ENCODE measurements at places on chromosomes 7 and 10.
A peak's percentile ranks its signal among the peaks of the same experiment; 100 is the strongest.

GRCh38 chr7:7789551-7789988 lies 71.2 kb upstream of the RPA3 start:
- no peak for DNase-seq

DNA sequence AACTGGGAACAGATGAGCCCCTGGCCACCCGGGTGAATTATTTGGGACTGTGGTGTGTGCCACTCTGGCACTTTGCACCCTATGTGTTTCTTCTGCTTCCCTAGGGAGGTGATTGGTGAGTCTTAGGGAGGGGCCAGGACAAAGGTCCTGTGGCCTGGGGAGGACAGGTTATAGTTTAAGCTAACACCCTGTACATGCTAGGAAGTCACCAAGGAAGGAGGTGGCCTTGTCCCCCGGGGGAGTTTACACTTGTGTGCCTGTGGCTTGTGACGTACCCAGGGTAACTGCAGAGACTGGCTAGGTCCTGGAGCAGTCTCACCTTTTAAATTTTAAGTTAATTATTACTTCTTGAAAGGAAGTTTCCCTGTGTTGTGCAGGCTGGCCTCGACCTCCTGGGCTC lies 196.2 kb downstream of the BAMBI start:
- DNase-seq, result no peak

DNA sequence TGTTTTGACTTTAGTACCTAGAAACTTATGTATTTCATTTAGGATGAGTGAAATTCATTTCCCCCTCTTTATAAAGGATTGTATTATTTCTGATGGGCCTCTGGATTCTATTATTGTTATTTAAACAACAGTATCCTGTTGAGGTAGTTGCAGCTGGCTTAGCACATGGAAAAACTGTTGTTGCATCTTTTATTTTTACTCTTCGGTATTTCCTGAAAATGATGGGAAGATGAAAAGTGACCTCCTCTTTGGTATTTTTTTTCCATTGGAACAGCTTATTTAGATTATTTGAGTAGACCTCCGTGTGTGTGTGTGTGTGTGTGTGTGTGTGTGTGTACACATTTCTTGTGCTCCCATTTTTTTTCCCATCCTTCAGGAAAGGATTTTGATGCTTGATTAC lies 129.8 kb downstream of the PRKG1 start:
- DNase-seq, result no peak

DNA sequence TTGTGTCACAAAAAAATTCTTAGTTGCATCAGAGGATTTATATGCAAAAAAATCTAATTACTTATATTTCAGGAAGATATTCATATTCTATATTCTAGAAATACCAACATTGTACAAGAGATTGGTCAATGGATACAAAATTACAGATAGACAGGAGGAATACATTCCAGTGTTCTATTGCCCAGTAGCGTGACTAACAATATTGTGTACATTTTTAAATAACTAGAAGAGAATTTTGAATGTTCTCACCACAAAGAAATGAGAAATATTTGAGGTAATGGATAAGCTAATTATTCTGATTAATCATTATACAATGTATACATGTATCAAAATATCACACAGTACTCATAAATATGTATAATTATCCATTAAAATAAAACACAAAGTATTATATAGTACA lies 253.3 kb downstream of the IPMK start:
- no peak for DNase-seq

DNA sequence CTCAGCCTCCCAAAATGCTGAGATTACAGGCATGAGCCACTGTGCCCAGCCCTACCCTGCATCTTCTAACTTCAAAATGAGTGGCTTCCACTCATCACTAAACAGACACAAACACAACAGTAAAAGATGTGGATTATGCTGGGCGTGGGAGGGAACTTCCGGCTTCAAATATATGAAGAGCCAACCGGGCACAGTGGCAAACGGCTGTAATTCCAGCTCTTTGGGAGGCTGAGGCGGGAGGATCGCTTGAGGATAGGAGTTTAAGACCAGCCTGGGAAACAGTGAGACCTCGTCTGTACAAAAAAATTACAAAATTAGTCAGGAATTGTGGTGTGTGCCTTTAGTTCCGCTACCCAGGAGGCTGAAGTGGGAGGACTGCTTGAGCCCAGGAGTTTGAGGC lies 92.2 kb upstream of the GNA12 start:
- no peak for DNase-seq

DNA sequence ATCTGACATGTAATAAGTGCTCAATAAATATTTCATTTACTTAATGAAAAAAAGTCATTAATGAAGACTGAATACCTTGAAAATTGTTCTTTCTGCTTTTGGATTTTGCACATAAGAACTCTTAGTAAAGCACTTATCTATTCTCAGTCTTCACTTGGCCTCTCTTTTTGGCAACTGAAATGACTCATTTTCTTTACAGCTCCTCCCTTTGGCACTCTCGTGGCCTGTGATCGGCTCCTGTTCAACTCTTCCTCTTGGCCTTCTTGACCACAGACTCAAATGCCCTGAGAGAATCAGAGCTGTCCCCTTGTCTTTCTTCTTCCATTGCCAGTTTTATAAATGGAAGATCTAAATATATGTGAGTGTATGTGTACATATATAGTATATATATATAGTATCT lies 54.2 kb downstream of the FOXP2 start:
- no peak for DNase-seq

DNA sequence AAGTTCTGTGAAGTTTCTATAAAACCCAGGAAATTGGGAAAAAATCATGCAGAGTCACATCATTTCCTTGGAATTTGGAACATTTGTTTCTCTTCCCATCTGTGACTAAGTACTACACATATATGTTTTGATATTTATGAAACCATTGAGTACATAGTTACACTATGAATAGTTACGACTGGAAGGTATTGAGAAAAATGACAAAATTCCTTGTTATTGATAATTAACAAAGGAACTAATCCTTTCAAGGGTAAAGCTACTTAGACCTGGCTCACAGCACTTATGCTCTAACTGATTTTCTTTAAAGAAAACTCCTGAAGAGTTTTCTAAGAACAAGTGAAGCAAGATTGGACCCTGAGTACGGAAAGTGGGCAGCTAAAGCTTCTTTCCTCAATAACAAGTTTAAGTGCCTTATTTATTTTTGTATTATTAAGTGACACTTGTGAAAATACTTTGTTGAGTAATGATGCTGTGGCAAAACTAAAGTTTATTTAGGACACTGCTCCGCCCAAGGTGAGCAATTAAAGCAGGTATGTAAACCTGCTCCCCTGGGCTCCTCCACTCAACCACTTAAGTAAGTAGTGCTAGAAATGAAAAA lies 12.0 kb upstream of the GLCCI1 start:
- DNase-seq, result no peak

GRCh38 chr10:9219860-9220259 lies 1165.4 kb downstream of the GATA3 start:
- DNase-seq, result no peak

DNA sequence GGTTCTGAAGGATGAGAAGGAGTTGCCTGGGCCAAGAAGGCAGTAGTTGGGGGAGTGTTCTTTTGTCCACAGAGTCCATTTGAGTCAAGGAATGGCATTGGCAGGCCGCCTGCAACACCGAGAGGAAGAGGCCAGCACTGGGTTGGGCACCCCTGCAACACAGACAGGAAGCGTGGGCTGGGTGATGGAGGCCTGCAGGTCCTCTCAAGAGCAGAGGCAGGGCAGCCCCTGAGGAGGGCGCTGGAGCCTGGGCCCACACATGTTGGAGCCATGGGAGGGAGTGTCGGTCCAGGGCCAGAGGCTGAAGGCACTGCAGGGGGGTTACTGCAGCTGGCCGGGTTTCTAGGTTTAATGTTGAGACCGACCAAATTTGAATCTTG lies 137.3 kb downstream of the PTPN20 start:
- no peak for DNase-seq

- DNase-seq, result no peak
These were observed 50.8 kb downstream of the RHOBTB1 start for GRCh38 chr10:60893231-60893630.

DNA sequence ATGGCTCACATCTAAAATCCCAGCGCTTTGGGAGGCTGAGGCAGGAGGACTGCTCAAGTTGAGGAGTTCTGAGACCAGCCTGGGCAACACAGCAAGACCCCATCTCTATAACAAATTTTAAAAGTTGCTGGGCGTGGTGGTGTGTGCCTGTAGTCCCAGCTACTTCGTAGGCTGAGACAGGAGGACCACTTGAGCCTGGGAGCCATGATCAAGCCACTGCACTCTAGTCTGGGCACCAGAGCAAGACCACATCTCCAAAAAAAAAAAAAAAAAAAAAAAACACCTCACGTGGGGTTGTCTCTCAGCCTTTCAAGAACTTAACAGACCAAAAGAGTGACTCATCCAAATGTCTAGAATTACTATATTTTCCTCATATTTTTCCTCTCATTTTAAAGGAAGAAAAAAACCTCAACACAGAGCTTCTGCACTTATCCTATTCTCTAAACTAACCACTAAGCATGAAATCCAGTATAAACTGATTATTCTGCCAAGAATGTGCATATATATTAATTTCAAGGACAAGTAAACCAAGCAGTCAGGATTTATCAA lies 46.3 kb downstream of the CUL2 start:
- DNase-seq, result no peak

- DNase-seq, result no peak
These were observed 657.4 kb upstream of the ZWINT start for GRCh38 chr10:57018452-57018851.

GRCh38 chr7:33054261-33054964 lies 8.2 kb downstream of the NT5C3A start:
- DNase-seq, result no peak

DNA sequence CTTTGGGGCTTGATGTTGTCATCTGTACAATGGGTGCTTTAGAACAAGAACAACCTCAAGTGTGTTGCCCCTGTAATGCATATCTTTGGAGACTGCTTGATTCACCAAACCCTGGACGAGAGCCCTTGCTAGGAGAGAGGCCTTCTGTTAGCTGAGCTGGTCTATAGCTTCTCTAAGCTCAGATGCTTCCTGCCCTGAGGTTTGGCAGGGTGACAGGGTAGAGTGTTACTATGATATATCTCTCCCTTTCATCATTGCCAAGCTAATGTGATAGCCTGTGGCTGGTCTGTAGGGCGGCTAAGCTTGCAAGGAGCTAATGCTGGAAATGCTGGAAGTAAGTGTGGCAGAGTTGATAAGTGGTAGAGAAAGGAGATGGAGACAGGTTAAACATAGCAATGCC lies 364.1 kb downstream of the RPS24 start:
- DNase-seq, result no peak

GRCh38 chr10:61903221-61903927 lies 1.9 kb downstream of the ARID5B start:
- peak; percentile 37 for DNase-seq

DNA sequence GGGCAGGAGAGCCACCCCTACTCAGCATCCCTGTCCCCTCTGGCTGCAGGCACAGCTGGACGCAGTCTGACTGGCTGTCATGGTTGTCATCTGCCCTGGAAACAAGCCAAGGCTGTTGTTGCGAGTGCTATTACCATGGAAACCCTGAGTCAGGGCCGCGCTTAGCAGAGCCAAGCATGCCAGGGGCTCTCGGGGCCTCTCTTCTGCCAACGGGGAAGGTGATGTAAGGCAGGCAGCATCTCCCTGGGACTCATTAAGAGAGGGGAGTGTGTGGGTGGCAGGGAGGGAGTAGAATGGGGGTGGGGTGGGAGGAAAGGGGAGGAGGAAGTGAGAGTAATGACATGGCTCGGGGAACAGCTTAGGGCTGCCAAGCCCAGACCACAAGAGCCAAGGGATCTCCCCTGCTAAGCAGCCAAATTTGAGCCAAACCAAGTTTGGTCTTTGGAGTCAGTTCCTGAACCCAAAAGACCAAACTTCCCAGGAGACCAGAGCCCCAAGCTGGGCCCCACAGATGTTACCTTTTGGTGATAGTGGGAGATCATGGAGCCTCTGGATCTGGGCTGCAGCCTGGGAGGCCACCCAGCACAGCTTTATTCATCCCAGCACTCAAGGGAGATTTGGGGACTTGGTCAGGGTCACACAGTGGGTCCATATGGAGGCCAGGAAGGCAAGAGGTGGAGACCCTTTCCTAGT lies 67.6 kb downstream of the TMEM130 start:
- DNase-seq, result no peak

DNA sequence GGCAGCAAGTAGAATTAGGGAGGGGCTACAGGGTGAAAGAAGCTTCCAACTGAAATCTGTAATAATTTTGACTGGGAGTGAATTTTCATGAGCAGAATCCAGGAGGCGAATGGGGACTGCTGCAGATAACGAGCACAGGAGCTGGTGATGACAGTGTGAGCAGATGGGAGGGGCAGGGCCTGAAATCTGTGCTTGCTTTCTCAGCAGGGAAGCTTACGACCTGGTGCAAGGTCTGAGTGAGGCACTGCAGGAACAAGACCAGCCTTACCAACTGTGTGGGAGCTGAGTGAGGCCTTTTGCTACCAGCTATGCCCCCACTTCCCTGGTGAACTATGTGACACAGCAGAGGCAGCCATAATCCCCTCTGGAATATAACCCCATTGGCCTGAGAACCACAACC lies 109.8 kb downstream of the HPSE2 start:
- DNase-seq, result no peak

- no peak for DNase-seq
These were observed 85.8 kb upstream of the WDR11 start for GRCh38 chr10:120765226-120765803.

DNA sequence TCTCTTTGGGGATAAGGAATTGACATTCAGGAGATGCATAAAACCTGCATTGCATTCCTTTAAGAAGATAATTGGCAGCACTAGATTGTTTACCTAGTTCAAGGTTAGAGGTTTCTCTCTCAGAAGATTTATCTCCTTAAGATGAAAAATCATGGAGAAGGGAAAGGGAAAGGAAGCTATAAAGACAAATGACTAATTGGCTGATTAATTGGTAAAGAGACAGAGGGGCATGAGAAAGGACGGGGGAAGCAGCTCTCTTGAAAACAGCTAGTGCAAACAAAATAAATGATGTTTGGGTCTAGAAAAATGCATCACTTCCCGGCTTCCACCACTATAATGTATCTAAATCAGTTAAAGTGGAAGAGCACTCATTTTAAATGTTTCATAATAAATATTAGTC lies 941.2 kb downstream of the XPNPEP1 start:
- DNase-seq, result no peak

DNA sequence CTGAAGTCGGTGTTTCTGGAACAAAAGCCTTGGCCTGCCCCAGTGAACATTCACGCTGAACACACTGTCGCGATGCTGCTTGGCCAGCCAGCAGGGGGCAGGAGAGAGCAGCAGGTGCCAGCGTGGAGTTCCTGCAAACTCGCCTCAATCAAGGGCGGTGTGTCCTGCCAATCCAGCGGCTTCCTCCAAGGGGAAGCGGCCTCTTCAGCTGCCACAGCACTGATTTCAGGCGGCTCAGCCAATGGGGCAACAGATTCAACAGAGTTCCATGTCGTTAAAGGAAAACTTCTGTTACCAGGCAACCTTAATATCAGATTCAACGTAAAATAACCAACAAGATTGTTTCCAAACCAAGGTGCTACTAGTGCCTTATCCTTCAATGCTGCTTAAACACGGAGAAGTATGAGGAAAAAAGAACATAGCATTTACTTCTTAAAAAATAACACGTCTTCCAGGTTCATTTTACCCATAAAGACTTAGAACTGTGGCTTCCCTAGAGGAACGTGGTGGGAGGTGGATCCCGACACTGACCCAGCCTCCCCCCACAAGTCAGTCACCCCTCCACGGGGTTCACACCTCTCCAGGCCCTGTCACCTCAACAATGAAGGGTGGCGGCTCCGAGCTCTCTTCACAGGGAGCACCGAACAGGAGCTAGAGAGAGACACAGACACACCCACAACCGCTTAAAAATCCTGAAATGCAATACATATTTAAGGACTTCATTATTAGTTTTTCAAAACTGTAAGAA lies 178.2 kb downstream of the DIP2C start:
- peak; percentile 59 for DNase-seq

- DNase-seq, result no peak
These were observed 26.8 kb upstream of the EGR2 start for GRCh38 chr10:62842983-62843382.
